Peyer's patch (tissue), 4 donors: ENCODE measurements at places on chromosomes 2 and 18. TPM values are rescaled to one million over a fixed set of nuclear protein-coding genes. Genes with fewer than 3 reads are reported as not detected.

The EVX2 gene
- not detected for total RNA-seq

The RAMP1 gene
- total RNA-seq = 87.4 TPM

The ITSN2 gene
- total RNA-seq = 112 TPM

DNA sequence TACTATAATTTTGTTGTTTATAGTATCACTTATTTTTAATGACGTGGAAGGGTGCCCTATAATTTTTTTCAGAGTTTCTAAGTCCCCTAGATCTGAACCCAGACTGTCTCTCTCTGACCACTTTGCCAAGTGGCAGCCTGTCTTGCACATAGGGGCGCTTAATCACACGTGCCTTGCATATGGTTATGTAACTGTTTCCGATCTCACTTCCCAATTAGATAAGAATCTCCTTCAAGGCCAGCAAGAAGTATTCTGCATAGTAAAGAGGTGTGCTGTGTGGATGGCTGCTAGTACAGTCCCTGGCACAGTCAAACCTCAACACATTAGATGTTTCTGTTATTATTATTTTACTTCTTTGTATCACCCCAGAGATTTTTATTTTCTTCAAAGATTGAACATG is 197.8 kb upstream of the SIX2 start:
- no peaks in the 10 kb centered on the region for H3K36me3 ChIP-seq
- no peak for DNase-seq

GRCh38 chr2:6896930-6897759 is 19.6 kb downstream of the RSAD2 start:
- H3K4me1 ChIP-seq = no peaks in the 10 kb centered on the region
- H3K36me3 ChIP-seq = no peaks in the 10 kb centered on the region
- H3K27ac ChIP-seq = no peak overlapping the region
- no peak for DNase-seq
- no peak overlapping the region for H3K4me3 ChIP-seq

GRCh38 chr2:149029307-149029965 is 9.1 kb upstream of the LYPD6B start:
- no peak for DNase-seq
- no peaks in the 10 kb centered on the region for H3K27me3 ChIP-seq
- no peaks in the 10 kb centered on the region for H3K36me3 ChIP-seq
- H3K4me1 ChIP-seq = no peaks in the 10 kb centered on the region
- no peak overlapping the region for H3K27ac ChIP-seq

DNA sequence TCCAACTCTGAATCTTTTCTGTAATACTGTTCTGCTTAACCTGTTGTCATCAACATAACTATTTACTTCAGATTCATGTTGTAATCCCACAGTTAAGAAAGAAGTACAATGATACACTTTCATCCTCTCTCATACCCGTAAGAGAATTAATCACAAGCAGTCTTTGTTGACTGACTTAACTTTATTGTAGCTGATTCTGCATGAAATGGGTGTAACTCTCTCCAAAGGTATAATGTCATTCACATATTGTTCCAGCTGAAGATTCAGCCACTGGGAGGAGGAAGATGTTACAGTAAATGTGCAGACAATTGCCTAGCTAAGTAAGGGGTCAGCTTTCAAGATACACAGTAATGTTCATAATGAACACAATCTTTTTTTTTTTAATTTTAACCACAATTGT is 13.5 kb upstream of the DSG2 start:
- DNase-seq = no peak
- H3K4me3 ChIP-seq = no peak overlapping the region
- H3K4me1 ChIP-seq = peaks cover 2% of the 10 kb centered on the region

GRCh38 chr2:119233326-119234020 is 9.8 kb downstream of the STEAP3 start:
- no peaks in the 10 kb centered on the region for H3K4me1 ChIP-seq
- H3K27ac ChIP-seq = no peak overlapping the region
- no peaks in the 10 kb centered on the region for H3K36me3 ChIP-seq
- DNase-seq = no peak
- no peaks in the 10 kb centered on the region for H3K27me3 ChIP-seq
